ENCODE measurements at places on chromosomes 6 and 20.

DNA sequence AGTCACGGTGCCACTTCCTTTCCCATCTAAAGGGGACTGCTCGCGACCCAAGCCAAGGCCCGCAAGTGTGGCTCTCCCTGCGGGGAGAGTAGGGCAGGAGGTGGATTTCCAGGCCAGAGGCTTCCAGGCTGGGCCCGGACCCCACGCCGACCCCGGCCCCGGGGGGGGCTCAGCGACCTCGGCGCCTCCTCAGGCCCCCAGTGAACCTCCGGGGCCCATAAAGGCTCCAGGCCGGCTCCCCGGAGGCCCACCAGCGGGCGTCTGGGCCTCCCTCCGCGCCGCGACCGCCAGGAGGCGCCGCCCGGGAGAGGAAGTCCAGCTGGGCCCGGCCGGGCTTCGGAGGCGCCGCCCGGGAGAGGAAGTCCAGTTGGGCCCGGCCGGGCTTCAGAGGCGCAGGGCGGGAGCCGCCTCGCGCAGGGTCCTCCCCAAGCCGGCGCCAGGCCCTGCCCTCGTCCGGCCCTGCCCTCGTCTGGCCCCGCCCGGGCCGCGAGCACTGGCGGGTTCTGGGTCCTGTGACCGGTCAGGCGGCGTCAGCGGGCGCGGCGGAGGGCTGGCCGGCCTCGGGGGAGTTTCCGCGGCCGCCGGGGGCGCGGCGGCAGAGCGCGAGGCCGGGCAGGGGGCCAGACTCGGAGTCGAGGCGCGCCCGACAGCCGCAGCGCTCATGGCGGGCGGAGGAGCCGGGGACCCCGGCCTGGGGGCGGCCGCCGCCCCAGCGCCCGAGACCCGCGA lies at the start of gene RAB32:
Gene RAB32 (plus strand): TSS at position 623 of the 729 bp plus-strand sequence. CDS start 39 bp downstream, at position 662.
- peak; percentile 83 for DNase-seq

GRCh38 chr6:113782636-113783035 lies 74.5 kb upstream of the MARCKS start:
- DNase-seq = no peak

- no peak for DNase-seq
Measured at GRCh38 chr20:45377269-45377668, 856 bp downstream of the TP53TG5 start.

GRCh38 chr6:131744432-131745287 lies 33.8 kb upstream of the CTAGE9 start:
- DNase-seq = no peak

GRCh38 chr6:109202409-109203264 lies 107.3 kb downstream of the CEP57L1 start:
- DNase-seq = no peak

DNA sequence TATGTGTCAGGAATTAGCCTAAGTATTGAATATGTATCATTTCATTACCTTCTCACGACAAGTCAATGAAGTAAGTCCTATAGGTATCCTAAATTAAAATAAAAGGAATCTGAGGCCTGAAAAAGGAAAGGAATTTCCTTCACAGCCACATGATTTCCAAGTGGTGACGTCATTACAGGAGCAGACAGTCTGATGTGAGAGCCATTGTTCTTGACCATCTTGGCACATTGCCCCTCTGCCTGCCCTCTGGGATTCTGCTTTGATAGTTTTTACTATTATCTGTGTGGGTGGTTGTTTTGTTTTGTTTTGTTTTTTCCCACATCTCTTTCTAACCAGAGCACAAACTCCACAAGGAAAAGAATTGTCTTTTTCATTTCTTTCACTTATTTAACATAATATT lies 219.8 kb upstream of the UFL1 start:
- no peak for DNase-seq

- no peak for DNase-seq
Measured at GRCh38 chr6:9537381-9537780, 877.5 kb downstream of the TFAP2A start.

GRCh38 chr6:144265390-144265789 lies 19.7 kb upstream of the UTRN start:
- no peak for DNase-seq

- no peak for DNase-seq
Measured at GRCh38 chr20:25394996-25395395, 4.4 kb upstream of the ABHD12 start.

DNA sequence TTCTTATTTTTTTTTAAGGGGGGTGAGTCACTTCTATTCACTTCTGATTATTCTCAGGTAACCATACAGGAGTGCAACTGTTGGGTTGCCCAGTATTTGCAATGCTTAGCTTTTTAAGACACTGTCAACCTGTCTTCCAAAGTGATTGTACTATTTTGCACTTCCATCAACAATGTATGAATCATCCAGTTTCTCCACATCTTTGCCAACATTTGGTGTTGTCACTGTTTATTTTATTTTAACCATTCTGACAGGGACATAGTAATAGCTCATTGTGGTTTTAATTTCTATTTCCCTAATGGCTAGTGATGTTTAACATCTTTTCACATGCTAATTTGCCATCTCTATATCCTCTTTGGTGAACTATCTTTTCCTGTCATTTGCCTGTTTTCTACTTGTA lies 1.4 kb upstream of the SLC13A3 start:
- no peak for DNase-seq

- DNase-seq = no peak
Measured at GRCh38 chr6:4902363-4902762, 101.5 kb downstream of the RPP40 start.

DNA sequence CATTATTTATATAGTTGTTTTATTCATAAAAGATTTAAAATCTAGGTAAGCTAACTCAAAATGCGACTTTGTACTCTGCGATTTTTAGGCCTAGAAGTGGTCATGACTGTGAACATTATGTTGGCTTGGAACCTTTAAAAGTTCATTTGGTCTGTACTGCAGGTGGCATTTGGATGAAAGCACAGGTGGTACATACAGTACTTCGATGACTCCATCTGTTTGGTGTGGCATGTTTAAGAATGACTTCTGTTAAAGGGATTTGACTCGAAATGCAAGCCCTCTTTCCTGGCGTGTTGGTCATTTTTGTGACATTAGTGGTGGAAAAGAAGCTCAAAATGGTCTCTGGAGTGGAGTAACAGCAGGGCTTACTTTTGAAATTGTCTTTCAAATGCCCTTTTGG lies 118.1 kb downstream of the UST start:
- no peak for DNase-seq
